ENCODE measurements at places on chromosomes 11 and 22.
A peak's percentile ranks its signal among the peaks of the same experiment; 100 is the strongest.

GRCh38 chr22:43798492-43798891 is 13.6 kb downstream of the EFCAB6 start:
- DNase-seq = no peak

GRCh38 chr11:32023370-32024305 is 67.2 kb upstream of the RCN1 start:
- DNase-seq = no peak

GRCh38 chr11:35403765-35404387 is 15.5 kb downstream of the SLC1A2 start:
- DNase-seq = no peak

DNA sequence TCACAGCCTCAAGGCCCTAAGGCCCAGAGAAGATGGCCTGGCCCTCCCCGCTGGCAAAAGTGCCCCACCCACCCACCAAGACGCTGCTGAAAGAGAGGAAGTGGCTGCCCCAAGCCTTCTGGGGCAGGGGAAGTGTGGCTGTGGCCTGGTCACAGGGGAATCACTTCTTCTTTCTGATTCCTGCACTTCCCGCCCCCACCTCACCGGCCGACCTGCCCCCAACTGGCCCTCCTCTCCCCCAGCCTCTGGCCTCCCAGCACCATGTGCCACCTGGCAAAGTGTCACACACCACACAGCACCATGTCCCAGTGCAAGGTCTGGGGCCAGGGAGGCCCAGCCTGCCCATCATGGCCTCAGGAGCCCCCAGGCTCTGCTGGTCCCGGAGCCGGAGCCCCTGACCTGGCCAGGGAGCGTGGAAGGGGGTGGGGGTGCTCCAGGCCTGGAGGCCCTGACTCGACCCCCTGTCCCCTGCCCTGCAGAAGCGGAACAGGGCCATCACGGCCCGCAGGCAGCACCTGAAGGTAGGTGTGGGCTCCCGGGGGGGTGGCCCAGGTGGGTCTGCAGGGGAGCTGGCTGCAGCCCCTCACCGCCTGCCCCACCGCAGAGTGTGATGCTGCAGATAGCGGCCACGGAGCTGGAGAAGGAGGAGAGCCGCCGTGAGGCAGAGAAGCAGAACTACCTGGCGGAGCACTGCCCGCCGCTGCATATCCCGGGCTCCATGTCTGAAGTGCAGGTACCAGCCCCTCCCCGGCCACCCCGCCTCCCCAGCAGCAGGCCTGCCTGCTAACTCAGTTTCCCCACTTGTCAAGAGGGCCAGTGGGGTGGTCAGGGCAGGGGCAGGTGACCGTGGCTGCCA is 1.4 kb downstream of the TNNI2 start:
- DNase-seq = peak; percentile 38

DNA sequence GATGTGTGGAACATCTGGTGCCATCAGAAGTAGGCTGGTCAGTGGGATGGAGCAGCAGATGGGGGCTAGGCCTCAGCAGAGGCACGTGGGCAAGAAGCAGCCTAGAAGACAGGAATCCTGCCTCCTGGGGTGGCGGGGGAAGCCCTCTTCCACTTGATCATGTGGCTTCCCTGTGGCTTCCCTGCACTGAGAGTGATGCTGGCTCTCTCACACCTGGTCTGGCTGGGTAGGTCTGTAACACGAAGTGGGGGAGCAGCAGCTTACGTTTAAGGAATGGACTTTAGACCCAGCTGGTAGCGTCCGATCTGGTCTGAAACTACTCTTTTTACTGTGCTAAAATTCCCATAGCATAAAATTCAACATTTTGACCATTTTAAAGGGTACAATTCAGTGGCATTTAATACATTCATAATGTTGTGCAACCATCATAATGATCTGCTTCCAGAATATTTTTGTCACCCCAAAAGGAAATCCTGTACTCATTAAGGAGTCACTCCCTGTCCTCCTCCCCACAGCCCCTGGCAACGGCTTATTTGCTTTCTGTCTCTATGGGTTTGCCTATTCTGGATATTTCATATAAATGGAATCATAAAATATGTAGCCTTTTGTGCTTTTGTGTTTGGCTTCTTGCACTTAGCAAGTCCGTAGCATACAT is 21.7 kb downstream of the PTPN5 start:
- no peak for DNase-seq

- DNase-seq = peak; percentile 48
Measured at GRCh38 chr22:46547883-46548244, 10.4 kb upstream of the CELSR1 start.
